Stimulated activated CD8-positive, alpha-beta memory T cell treated with anti-CD3 and anti-CD28 coated beads, Interleukin-4, amount 100 ng/mL, for 4 hours (primary cell): ENCODE measurements at places on chromosomes 3 and 15.

- no peak for DNase-seq
Measured at GRCh38 chr15:100332721-100333120, 9.1 kb downstream of the ADAMTS17 start.

- DNase-seq = no peak
Measured at GRCh38 chr15:82890995-82891390, 61.5 kb downstream of the HOMER2 start.

GRCh38 chr15:83656192-83656591 is 2.3 kb downstream of the ADAMTSL3 start:
- no peak for DNase-seq

- DNase-seq = no peak
Measured at GRCh38 chr3:74506246-74506645, 108.2 kb downstream of the CNTN3 start.

DNA sequence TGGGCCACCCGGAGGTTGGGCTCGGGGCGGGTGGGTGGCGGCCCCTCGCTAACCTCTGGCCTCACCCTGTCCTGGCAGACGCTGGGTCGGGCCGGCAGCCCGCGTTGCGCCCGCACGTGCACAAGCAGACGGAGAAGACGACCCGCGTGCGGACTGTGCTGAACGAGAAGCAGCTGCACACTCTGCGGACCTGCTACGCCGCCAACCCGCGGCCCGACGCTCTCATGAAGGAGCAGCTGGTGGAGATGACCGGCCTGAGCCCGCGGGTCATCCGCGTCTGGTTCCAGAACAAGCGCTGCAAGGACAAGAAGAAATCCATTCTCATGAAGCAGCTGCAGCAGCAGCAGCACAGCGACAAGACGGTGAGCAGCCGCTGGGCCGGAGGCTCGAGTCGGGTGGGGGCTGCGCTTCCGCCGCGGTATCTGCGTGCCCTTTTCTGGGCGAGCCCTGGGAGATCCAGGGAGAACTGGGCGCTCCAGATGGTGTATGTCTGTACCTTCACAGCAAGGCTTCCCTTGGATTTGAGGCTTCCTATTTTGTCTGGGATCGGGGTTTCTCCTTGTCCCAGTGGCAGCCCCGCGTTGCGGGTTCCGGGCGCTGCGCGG is 3.7 kb downstream of the ISL2 start:
- no peak for DNase-seq

- no peak for DNase-seq
Measured at GRCh38 chr3:32865383-32865782, 47.6 kb downstream of the TRIM71 start.

GRCh38 chr15:54605043-54605442 is 591.7 kb downstream of the RSL24D1 start:
- no peak for DNase-seq

GRCh38 chr3:35651851-35652250 is 12.5 kb downstream of the ARPP21 start:
- DNase-seq = no peak

DNA sequence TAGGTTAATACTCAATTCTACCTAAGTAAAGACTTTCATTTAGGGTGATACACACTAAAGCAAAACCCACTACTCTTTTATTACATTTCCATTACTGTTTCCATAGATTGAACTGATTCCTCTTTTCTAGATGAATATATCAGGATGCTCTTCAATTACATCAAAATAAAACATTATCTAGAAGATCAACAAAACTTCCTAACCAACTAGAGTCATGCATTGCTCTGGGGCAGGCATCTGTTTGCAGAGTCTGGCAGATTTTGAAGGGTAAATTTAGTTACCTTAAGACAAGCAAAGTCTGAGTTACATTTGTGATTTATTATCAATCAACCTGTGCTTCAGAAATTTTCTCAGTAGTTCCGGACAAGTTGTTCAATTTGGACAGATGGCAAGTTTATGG is 117.1 kb downstream of the NEK11 start:
- DNase-seq = no peak
